ENCODE measurements at places on chromosomes 5 and 9.
A peak's percentile ranks its signal among the peaks of the same experiment; 100 is the strongest.

GRCh38 chr9:126698756-126699155, 85.0 kb downstream of the LMX1B start:
- DNase-seq: no peak

DNA sequence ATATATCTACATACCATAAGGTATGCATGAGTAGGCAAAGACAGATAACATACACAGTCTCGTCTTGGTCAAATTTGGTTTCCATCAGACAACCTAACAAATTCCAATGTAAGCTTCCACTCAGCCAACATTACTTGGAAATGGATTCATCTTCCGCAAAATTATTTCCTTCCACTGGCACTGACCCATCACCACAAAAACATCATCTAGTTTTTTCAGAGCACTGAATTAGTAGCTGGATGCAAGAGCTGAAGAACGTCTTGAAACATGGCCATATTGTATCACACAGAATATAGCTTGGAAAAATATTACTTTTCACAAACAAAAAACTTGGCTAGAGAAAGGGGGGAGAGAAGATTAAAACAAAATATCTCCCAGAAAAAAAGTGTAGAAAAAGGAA, 73.5 kb downstream of the EFNA5 start:
- no peak for DNase-seq

DNA sequence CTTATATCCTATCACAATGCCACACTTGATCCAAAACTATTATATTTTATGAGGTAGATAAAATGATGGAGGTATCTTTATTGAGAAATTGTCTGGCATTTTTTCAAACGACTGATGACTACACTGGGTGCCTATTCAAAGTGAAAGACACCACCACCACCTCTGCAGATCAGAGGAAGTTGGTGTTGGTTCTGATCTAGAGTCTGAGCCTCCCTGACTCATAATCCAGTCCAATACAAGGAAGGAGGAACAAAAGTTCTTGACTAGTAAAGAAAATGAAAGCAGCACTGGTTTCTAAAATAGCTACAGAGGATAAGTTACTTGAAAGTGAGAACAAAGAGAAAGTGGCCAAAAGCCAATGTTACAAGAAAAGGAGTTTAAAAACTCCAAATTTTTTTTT, 139.9 kb downstream of the RFX3 start:
- DNase-seq: peak; percentile 28

DNA sequence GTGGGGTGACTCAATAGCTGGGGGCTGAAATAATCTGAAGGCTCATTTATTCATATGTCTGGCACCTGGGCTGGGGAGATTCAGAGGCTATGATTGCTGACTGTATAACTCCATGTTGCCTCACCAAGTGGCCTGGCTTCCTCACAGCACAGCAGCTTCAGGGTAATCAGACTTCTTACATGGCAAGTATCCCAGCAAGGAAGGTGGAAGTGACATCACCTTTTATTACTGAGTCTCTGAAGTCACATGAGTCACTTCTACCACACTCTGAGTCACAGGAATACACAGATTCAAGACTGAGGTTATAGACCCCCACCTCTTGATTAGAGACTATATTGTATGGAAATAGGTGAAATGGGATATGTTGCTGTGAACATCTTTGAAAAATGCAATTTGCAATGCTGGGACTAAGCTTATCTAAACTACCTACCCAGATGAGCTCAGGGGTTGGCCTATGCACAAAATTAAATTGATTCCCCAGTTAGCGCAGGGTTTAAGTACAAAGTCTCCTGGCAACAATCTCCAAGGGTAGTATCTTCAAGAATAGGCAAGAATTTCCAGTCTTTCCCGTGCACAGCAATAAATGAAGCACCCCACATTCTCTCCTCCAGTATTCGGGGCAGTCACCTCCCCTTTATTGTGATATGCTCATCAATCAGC, 553.1 kb downstream of the LRRC70 start:
- DNase-seq: no peak

DNA sequence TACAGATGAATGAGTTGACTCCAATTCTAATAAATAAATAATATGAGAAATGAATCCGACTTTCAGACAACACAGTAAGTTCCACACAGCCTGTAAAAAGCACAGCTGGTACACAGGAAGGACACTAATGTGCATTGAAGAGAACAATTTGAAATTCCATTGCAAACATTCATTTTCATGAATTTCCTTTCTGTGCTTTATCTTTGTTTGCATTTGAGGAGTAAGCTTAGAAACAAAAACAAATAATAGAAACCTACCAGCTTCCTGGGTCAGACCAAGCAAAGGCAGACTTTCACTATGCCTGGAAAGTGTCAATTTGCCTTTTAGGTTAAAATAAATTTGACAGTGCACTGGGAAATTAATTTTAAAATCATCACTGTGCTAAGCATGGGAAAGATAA, 143.8 kb upstream of the VLDLR start:
- no peak for DNase-seq

DNA sequence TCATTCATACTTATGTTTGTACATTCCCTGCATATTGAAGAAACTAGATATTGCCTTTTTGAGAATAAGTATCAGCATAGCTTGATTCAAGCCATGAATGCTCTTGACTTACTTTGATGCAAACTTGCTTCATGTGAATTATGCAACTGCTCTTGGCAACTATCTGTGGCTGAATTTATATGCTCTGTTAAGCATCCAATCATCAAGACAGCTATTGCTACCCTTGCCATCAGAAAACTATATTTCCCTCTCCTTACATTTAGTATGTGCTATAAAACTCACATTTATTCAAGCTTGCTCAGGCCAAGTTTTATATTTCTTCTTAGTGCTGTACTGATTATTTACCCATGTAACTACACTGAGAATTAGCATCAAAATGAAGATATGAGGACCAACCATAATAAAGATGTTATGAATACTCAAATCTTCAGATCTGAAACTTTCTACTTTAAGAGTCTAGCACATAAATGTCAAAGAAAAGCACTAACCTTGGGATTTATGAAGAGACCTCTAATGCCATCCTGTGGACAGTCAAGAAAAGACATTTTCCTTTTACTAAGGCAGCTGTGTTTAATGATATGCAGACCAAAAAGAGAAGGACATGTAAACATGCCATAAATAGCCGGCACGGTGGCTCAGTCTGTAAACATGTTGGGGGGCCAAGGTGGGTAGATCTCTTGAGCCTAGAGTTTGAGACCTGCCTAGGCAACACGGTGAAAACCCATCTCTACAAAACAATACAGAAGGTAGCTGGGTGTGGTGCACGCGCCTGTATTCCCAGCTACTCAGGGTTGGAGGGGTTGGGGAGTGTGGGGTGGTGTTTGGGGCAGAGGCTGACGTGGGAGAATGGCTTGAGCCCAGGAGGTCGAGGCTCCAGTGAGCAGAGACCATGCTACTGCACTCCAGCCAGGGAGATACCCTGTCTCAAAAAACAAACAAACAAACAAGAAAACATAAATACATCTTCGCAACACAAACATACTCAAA, 267.0 kb upstream of the TYRP1 start:
- DNase-seq: no peak

- no peak for DNase-seq
Measured at GRCh38 chr5:166992874-166993722, 1298.3 kb upstream of the WWC1 start.
